ENCODE measurements at places on chromosomes 4 and X.

DNA sequence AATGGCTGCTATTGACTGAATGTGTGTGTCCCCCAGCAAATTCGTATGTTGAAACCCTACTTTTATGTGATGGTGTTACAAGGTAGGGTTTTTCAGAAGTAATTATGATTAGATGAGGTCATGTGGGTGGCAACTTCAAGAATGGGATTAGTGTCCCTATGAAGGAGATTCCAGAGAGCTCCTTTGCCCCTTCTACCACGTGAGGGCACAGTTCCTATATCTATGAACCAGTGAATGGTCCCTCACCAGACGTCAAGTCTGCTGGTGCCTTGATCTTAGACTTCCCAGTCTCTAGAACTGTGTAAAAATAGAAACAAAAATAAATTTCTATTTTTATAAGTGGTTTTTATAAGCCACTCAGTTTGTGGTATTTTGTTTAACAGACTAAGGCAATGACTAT is 1137.6 kb upstream of the IGFBP7 start:
- DNase-seq, result no peak

- DNase-seq, result no peak
Measured at GRCh38 chr4:11650801-11651596, 222.3 kb upstream of the HS3ST1 start.

- no peak for DNase-seq
Measured at GRCh38 chrX:71304561-71304960, 3.0 kb downstream of the ITGB1BP2 start.

- no peak for DNase-seq
Measured at GRCh38 chr4:105569866-105570236, 17.4 kb downstream of the ARHGEF38 start.

DNA sequence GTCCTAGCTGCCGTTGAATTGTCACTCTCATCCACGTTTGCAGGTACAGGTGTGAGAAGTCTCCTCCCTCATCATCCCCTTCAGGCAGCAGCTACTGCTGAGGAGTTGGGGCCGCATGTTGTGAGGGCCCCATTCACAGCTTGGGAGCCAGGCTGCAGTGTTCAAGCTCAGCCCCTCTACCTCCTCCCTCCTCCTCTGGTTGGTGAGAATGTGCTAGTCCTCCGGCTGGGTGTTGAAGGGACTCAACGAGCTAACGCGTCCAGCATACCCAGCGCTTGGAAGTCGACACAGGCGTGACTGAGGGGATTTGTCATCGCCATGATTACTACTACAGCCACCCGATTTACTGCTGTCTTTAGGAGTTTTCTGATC is 82.0 kb upstream of the PSAPL1 start:
- DNase-seq, result no peak

DNA sequence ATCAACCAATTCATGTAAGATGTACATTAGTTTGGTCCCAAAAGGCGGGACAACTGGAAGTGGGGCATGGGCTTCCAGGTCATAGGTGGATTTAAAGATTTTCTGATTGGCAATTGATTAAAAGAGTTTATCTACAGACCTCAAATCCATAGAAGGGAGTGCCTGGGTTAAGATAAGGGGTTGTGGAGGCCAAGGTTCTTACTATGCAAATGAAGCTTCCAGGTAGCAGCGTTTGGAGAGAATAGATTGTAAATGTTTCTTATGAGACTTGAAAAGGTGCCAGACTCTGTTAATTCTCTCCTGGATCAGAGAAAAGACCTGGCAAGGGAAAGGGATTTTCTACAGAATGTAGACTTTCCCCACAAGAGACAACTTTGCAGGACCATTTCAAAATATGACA is 2.4 kb downstream of the MGST2 start:
- no peak for DNase-seq

DNA sequence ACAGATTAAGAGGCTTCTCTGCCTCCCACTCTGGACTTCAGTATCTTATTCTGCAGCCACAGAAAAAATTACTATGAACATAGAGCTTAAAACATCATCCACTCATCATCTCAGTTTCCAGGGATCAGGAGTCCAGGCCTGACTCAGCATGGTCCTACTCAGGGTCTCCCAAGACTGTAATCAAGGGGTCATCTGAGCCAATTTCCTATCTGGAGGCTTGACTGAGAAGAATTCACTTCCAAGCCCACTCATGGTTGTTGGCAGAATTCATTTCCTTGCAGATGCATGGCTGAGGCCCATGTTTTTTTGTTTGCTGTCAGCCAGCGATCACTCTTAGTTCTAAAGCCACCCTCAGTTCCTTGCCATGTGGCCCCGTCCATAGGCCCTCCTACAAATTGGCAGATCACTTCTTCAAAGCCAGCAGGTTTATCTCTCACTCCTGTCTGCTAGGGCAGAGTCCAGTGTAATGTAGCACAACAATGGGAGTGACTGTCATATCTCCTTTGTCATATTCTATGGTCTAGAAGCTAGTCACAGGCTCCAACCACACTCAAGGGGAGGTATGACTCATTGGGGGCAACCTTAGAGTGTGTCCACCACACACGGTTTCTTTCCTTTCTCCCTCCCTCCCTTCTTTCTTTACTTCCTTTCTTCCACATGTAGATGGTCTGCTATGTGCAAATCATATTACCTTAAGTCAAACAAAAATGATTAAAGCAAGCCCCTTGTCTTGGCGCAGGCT is 251.6 kb downstream of the QDPR start:
- no peak for DNase-seq

GRCh38 chrX:40688929-40689328 is 41.6 kb upstream of the CXorf38 start:
- DNase-seq, result no peak

DNA sequence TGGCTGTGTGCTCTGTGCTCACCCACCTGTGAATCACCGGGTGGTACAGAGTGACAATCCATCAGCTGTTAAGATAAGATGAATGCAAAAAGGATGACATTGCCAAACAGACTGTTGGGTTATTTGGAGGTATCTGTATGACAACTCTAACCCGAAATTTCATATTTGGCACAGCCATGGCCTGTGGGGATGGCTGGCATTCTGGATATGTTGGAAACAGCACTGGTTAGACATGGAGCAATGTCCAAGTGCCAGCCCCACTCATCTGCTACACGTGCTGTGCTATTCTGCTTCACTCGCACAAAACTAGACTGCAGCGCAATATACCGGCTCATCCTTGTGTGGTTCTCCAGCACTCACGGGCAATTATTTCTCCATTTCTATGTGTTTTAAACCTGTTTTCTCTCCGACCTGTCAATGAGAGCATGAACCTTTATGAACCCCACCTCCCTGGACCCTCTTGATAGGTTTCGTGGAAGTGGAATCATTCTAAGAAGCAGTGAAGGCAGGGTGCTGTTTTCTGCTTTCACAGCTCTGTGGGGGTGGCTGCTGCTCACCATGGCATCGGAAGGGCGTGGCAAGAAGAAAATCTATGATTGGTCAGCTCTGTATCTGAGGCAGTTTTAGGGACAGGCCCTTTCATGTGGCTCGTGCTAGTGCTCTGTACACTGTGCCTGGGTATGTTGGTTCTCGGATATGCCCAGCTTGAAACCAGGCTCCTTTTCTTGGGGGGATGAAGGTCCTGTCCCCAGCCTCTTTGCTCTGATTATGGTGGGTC is 94.9 kb downstream of the ENPP6 start:
- no peak for DNase-seq

DNA sequence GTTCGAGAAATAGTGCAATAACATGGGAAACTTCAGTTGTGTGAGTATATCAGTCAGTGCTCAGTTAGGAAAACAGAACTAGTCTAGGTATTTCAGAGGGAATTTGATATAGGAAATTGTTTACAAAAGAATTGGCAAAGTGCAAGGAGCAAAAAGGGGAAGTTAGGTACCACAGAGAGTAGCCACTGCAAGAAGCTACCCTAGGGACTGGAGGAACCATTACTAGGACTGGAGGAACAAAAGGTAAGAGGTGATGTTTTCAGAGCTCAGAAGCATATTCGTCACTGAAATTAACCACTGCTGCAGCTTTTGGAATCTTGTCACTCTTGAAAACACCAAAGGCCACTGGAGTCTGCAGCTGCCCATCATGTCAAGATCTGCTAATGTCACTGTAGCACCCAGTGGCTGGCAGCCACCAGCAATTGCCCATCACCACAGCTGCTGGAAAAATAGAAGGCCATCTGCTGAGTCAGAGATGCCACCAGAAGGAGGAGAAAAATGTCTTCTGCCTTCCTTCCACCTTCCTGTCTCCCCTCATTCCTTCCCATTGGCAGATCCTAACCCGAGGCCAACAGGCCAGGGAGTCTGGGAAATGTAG is 160.6 kb upstream of the RPS6KA3 start:
- no peak for DNase-seq

DNA sequence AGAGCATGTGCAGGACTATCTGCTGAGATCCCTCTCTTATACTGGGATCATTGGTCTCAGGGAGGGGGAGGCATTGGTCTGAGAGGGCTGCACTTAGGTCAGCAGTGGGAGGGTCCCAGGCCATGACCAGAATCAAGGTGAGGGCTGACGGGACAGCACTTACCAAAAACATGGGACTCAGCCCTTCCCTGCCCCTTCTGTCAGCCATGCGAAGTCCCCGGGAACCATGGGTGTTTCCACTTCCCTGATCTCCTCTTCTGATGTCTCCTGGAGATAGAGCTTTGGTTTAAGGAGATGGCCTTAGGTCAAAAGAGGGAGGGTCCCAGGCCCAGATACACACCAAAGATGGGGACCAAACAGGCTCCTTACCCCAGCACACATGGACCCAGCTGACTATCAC is 12.9 kb upstream of the HSFX1 start:
- no peak for DNase-seq

GRCh38 chr4:98749206-98749605 is 90.8 kb upstream of the TSPAN5 start:
- DNase-seq, result no peak

- DNase-seq, result peak; percentile 21
Measured at GRCh38 chrX:71910986-71911730, 513 bp downstream of the NHSL2 start.

- peak; percentile 13 for DNase-seq
Measured at GRCh38 chrX:103629318-103630170, 769 bp downstream of the TCEAL1 start.

GRCh38 chr4:37946503-37947179 is 13.6 kb upstream of the PTTG2 start:
- peak; percentile 33 for DNase-seq

GRCh38 chrX:110448459-110448858 is 89.8 kb downstream of the RTL9 start:
- no peak for DNase-seq

DNA sequence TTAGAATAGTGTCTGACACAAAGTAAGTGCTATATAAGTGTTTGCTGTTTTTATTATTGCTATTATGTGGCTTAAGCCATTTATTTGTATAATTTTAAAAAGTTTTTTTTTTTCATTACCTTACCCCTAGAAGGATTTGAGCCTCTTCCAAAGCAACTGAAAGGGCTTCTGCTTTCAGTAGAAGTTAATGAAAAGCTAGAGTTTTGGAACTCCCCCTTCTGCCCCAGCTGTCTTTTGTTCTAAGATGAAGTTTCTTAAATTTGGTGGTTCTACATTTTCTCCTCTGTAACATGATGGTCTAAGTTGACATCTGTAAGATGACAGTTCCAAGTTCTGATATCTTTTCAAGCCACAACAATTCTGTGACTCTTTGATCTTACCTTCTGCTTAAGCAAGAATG is 30.3 kb downstream of the FHIP1A start:
- DNase-seq, result no peak

DNA sequence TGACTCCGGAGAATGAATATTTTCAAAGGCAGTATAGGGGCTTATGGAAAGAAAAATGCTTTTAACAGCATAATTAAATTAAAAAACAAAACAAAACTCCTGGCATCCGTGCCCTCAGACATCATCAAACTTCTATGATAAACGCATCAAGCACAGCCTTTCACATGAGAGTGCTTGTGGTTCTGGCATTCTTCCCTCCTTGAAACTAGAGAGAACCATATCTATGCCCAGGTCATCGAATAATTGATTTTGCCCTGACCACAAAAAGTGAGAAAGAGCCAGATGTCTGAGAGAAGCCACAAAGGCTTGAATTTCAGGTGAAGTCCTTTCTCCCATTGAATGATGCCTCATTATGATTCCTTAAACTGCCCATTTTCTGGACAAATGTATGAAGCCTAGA is 286.8 kb downstream of the CBLL2 start:
- no peak for DNase-seq

DNA sequence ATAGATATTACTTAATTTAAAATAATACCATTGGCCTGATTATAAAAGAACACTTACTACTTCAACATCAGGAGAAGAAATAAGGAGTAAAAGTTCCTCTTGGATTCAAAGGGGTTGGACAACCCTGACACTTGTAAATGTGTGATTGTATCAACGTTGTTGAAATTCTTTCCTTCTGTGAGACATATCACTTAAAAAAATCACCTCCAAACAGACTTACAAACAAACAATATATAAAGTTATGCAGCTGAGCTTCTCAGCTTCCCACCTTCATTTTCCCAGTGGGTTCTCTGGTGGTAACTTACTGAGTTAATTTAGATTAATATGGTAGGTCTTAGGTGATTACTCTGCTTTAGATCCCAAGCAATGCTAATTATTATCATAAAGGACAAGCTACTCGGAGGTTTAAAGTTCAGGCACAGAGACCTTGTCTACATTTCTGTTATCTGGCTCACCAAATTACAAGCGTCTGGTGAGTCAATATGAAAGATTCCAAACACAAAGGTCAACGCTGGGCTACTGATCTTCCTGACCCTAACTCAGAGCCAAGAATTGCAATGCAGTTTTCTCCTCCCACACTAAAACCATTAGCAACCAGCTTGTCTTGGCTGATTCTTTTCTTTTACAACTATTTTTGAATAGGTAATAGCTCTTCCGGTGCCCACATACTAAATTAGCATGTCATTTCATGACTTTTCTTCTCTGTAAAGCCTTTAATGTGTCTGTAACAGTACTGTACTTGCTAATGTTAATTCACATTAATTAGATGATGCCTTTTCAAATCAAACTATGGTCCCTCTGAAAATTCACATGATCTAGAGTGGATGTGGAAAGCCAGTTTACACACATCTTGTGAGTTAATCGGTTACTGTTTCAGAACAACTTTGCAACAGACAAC is 157.6 kb downstream of the RASL11B start:
- DNase-seq, result no peak

- no peak for DNase-seq
Measured at GRCh38 chr4:95013236-95013635, 255.5 kb downstream of the BMPR1B start.

- DNase-seq, result no peak
Measured at GRCh38 chr4:87055311-87055710, 120.5 kb downstream of the AFF1 start.

DNA sequence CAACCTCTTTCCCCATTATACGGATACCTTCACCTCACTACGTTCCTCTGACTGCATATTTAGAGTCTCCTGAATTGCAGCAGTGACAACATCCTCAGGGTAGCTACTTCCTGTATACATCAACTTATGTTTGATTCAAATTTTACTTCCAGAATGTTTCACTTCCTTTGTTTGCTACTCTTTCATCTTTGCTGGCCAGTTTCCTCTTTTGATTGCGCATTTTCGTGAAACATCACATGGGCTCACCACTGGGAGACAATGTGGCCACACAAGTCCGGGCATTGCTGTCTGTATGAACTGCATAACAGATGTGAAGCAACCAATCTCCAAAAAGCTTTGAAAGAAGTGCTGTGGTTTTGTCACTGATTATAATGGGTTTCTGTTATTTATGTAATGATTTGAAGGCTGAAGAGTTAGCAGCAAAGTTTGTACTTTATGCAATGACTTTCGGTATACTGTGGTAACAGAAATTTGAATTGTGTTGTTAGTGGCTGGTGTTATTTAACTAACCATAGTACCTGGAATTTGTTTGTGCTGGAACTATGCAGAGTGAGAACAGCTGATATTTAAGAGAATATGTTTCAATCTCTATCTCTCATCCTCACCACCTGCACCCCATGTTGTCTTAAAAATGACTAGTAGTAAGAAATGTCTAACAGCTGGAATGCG is 7.4 kb downstream of the SNCA start:
- DNase-seq, result peak; percentile 69
